Activated T-cell treated with anti-CD3 and anti-CD28 coated beads for 1 hour (primary cell): ENCODE measurements at places on chromosomes 4 and X.

- DNase-seq: no peak
These were observed 221.8 kb downstream of the KIT start for GRCh38 chr4:54879576-54879975.

- no peak for DNase-seq
These were observed 106.6 kb upstream of the PDE5A start for GRCh38 chr4:119735165-119735651.

DNA sequence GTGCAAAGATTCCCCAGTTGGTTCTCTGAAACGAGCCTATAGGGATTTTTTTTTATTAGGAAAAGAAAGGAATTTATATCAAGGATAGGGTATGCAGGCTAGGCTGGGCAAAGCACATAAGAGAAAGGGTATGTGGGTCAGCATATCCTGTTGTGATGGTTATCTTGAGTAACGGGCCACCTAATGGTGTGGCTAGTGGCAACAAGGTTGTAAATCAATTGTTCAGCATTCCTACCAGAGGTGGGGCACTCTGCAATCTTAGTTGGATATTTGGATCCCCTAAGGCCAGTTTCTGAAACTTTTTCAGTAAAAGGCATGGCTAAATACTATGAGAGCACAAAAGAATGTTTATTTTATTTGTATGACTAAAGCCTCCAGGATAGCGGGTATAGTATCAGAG, 42.7 kb downstream of the DCAF12L1 start:
- no peak for DNase-seq

DNA sequence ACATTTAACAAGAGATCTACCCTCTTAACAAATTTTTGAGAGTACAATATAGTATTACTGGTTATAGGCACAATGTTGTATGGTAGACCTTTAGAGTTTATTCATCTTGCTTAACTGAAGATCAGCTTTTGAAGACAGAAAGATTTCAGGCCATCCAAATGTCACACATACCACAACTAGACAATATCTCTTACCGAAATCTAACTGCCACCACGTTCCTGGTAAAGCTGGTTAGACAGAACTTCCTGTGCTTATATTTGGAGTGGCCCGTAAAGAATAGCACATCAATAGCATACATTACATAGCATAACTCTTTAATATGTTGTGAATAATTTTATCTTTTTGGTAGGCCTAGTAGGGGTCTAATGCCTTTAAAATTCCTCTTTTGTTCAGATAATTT, 29.8 kb upstream of the ARHGEF6 start:
- no peak for DNase-seq

DNA sequence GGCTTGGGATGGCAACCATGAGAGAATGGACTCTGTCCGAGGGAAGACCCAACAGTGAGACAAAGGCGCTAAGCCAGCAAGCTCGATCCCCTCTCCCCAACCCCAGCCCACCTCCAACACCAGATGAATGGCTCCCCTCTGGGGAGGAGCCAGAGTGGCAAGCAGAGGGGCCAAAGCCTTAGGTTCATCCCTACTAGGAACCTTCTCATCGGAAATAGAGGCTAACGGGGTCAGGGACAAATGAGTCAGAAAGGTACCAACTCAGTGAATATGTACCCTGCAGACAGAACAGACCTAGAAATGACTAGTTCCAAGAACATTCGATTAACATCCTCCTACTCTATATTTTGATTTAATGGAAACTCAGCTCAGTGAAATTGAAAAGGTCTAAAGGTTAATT, 73.9 kb downstream of the NSG1 start:
- no peak for DNase-seq

- no peak for DNase-seq
These were observed 342.5 kb upstream of the NDST3 start for GRCh38 chr4:117691572-117692351.

DNA sequence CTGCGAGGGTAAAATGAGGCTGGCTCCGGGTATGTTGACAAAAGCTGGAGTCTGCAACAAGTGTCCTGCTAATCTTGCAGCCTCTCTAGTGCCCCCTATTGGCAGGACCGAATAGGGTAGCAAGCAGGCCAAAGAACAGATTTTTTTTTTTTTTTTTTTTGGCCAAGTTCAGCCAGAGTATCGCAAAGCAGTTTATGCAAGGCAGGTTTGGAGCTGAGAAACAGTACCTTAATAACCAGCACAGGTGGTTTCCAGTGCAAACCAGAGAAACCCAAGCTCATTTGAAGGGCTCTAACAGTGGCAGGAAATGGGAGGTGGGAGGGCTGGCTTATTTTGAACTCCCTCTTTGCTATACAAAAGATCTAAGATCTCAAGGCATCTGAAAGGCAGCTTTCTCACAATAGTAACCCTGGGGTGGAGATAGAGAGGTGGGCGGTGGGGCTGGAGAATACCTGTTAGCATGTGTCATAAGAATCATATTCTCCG, 38.2 kb upstream of the OCIAD2 start:
- peak; percentile 20 for DNase-seq

DNA sequence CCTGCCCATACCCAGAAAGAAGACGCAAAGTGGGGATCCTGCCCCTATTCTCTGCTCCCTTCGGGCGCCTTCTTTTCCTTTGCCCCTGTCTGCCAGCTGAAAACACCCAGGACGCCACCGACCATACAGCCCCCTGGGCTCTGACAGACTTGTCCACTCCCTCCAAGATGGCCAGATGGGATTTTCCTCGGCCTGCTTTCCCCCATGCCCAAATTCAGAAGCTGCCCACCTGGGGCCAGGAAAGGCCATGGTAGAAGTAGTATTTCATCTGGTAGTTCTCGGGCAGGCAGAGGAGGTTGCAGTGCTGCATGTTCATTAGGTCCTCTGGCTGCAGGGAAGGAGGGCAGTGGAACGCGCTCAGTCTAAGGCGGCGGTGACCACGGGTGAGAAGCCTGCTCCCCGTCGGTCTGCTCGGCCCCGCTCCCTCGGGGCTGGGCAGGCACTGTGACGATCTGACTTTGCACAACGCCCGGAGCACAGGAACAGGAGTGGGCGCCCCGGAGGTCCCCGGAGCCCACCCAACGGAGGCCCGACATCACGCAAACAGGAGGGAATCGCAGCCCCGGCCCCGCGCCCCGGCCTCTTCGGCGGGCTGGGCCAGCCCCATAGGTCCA, 582 bp downstream of the NAA10 start:
- DNase-seq: no peak

DNA sequence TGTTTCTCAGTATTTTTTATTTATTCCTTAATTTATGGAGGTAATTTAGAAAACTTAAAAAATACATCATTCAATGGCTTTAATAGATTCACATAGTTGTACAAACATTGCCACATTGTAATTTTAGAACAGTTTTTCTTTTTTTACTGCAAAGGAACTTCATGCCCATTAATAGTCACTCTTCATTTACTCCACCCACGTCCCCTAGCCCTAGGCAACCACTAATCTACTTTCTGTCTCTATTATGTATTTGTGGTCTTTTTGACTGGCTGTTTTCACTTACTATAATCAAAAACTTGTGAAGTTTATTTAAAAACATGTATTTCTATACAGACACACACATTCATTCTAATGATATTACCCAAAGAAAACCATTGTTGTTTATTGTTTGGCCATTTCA, 664.8 kb downstream of the GRID2 start:
- DNase-seq: no peak

DNA sequence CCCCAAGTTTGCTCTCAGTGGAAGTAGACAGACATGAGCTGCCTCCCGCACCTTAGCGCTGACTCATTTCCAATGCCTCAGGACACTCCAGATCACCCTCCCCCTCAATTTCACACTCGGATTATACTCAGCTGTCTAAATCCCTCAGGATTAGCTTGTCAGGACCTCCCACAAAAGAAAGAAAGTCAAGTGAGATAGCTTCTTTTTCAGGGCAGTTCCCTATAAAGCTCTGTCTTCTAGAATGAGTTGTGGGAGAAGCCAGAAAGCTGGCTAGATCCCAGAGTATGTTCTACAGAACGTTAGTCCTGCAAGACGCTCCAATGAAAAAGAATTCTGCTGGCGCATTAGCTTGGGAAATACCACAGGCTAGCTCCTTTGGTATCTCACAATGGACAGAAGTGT, 51.2 kb upstream of the MTNR1A start:
- DNase-seq: no peak

DNA sequence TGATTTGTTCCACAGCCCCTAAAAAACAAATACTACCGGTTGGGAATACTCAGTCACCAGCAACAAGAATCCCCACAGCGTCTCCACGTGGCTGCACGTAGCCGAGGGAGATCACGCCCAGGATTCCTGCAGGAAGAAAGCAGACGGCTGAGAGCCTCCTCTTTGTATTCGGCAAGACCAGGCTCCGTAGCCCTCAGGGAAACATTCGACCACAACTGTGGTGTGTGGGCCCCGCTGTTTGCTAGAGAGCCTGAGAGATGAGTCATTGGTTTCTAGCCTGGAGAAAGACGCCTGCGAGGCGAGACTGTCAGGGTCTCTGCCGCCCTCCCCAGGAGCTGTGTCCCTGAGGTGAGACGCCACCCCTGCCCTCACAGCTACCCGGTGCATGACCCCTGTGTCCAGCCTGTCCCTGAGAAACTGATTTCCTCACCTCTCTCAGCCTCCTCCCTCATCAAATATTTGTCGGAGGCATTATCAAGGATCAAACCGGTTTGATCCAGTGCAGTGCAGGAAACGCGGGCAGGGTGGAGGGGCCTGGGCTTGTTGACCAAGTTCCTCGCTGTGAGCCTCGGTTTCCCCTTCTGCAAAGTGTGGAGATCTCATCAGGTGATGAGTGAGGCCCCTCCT, 4.7 kb upstream of the S100P start:
- DNase-seq: peak; percentile 59

GRCh38 chr4:95193391-95194224, 355.2 kb downstream of the UNC5C start:
- no peak for DNase-seq

GRCh38 chr4:5039800-5040199, 11.5 kb upstream of the STK32B start:
- DNase-seq: no peak

- DNase-seq: no peak
These were observed 421.9 kb upstream of the DIPK2B start for GRCh38 chrX:45622538-45622937.

DNA sequence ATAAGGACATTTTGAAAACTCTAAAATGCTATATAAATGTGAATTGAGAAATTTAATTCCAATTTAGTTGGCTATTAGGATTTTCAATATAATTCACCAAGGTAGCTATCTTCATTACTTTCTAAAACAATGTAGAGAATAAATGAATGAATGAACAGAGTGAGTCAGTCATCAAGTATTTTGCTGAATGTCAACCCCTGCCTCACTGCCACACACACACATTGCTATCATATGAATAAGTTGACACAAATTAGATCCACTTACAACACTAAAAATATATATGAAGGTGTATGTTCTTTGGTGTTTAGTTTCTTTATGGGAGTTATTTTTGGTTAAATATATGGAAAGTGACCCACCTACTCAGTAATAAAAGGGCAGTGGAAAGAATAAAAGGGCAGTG, 141.4 kb upstream of the SMIM10 start:
- no peak for DNase-seq
